Urothelium cell line (cell line): ENCODE measurements at places on chromosomes 13 and 19.

- DNase-seq, result no peak
These were observed 191.1 kb upstream of the GPR12 start for GRCh38 chr13:26951581-26952177.

DNA sequence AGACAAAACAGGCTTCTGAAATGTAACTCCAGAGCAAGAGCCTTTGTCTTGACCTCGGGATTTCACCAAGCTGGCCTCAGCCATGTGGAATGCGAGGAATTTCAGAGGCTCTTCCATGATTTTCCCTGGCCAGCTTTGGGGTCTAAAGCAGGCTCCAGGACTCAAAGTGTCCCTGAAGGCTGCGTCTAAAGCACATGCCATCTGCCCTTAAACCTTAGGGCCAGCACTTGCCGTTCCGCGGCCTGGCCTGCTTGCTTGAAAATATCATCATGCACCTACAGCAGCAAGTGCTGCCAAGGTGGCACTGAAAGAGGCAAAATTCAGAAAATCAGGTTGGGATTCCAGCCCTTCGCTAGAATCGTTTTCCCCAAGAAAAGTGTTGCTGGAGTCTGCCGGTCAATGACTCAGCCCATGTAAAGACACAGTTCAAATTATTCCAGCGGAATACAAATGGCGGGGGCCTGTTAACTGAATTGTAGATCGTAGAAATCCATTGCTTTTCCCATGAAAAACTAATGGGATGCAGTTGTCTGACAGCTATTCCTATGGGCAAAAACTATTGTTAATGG is 105.7 kb upstream of the RAP2A start:
- peak; percentile 33 for DNase-seq

DNA sequence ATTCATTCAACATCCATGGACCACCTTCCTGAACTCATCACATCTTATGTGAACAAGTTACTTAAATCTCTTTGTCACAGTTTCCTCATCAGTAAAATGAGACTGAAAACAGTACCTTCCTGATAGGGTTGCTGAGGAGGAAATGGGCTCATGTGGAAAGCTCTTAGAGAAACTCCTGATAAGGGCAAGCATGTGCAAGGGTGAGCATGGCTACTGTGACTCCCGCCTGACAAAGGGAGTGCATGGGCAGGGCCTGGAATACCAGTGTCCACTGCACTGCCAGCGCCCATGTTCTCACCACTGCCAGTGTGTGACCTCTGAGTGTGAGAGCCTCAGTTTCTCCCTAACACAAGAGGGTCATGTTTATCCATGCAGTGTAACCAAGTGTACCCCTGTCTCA is 27.3 kb upstream of the IL17D start:
- DNase-seq, result no peak

DNA sequence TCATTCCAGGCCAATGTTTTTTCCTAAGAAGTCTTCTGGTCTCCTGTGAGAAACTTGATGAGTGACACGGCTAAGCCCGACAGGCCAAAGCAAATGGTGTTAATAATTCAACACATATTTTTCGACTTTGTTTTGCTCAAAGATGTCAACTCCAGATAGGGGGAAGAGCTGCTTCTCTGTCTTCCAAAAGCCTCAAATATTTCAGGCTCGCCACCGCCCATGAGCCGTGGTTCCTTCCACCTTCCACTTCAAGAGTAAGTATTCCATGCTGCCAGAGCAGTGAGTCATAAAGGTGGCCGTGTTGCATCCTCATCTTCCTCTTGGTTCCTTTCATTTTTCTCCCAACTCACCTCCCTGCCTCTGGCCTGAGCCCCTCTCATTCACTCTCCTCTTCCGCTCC is 272.6 kb downstream of the EFNB2 start:
- peak; percentile 26 for DNase-seq

- no peak for DNase-seq
These were observed 1.2 kb downstream of the PLEKHA4 start for GRCh38 chr19:48867123-48867745.

GRCh38 chr19:29708554-29709439 is 6.3 kb downstream of the C19orf12 start:
- DNase-seq, result no peak

DNA sequence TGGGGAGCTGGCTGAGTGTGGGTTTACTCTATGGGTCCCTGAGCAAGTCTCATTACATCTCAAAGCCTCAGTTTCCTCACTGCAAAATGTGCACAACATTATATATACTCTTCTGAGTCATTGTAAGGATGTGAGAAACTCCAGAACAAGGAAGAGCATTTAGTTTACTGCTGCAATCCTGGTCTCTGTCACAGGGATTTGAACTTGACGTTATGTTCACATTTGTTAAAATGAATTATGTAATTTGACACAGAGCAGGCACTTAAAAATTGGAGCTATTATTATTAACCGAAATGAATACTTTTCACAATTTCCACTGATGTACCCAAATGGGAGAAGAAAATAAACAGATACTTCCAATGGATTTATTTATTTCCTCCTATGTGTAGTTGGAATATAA is 101.0 kb downstream of the STARD13 start:
- DNase-seq, result no peak

GRCh38 chr19:2309734-2310362 is 1.9 kb upstream of the LINGO3 start:
- peak; percentile 31 for DNase-seq

- DNase-seq, result no peak
These were observed 1635.8 kb downstream of the PCDH9 start for GRCh38 chr13:65594298-65594781.

DNA sequence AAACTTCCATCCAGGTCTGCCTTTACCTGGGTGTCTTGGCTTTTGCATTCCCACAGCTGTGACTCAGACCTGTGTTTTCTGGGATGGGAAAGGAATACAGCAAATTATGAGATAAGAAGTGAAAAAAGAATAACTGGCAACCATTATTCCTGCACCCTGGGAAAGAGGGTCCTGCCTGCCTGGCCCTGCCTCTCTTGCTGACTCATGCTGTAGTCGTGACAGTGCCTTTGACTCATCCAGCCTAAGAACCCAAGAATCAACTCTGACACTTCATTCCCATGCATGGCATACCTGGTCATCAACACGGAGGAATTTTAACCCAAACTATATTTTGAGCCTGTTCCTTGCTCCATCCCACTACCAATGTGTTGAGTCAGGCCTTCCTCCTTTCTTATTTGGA is 185.4 kb upstream of the SERP2 start:
- peak; percentile 73 for DNase-seq

GRCh38 chr13:30648522-30649012 is 30.8 kb downstream of the USPL1 start:
- no peak for DNase-seq

GRCh38 chr19:42471554-42472249 is 29.0 kb upstream of the CXCL17 start:
- DNase-seq, result no peak

DNA sequence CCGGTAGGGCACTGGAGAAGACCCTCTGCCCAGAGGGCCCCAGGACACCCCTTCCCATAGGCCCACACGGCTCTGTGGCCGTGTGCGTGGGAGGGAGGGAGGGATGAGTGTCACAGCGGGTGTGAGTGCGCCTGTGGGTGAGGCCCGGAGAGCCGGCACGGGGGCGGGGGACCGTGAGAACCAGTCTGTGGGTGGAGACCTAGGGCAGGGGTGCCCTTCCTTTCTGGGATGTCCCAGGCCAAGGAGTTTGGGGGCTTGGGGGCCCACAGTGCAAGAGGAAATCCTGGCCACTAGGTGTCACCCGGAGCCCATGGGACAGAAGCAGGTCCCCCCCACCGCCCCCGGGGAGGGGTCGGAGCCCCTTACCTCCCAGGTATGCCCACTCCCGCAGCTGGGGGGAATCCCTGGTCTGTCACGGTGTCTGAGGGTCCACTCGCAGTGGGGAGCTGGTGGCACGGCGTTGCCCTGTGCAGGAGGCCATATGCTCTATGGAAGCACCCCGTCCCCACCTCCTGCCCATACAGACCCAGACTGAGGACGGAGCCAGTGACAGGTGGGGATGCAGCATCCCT is 16.0 kb upstream of the SLC7A10 start:
- peak; percentile 32 for DNase-seq

- DNase-seq, result no peak
These were observed 118.5 kb upstream of the GPC6 start for GRCh38 chr13:93108111-93108601.

- DNase-seq, result no peak
These were observed 15.1 kb upstream of the PLPP2 start for GRCh38 chr19:306151-306900.

DNA sequence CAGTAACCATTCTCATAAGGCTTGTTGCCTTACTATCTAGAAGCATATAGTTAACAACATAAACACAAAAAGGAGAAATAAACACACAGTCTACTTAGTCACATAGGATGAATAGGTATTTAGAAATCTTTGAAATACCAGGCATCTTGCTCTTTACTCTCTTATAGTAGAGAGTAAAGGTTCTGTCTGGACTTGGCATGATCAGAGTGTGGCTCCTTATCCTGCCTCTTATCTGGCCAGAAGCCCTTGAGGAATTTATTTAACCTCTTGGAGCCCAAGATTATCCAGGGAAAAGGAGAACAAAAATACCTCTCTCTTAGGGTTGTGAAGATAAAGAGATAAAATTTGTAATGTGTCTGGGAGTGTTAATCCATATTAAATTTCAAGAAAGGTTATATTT is 100.2 kb upstream of the MBNL2 start:
- DNase-seq, result no peak

GRCh38 chr19:42246143-42246921 is 3.9 kb upstream of the GSK3A start:
- peak; percentile 55 for DNase-seq

DNA sequence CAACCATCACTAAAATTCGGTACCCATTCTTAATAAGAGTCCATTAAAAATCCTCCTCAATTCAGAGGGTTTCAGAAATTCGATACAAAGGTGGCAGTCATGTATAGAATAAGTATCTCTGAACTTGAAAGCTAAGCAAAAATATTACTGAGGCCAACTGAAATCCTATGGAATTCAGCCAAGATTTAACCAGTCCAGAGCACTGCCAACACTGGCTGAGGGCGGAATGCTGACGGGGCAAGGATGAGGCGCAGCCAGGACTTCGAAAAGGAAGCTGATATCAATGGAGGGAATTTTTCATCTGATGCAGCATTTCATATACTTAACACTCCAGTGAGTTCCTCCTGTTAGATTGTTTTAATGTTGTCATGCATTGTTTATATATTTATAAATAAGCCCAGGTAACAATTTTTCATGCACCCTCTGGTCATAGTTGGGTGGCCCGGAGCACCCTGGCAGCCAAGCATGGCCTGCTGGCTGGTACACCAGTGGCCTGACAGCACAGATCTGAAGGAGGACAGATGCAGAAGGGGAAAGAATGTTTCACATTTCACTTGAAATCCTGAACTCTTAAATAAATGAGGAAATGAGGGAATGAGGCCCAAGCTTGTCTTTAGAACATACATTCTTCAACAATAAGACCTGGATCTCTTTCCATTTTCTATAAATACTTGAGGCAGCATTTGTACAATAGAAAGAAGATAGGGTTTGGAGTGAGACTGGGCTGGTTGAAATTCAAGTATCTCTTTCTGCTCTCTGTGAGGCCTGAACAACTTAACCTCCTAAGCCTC is 41.5 kb downstream of the WDFY2 start:
- no peak for DNase-seq

DNA sequence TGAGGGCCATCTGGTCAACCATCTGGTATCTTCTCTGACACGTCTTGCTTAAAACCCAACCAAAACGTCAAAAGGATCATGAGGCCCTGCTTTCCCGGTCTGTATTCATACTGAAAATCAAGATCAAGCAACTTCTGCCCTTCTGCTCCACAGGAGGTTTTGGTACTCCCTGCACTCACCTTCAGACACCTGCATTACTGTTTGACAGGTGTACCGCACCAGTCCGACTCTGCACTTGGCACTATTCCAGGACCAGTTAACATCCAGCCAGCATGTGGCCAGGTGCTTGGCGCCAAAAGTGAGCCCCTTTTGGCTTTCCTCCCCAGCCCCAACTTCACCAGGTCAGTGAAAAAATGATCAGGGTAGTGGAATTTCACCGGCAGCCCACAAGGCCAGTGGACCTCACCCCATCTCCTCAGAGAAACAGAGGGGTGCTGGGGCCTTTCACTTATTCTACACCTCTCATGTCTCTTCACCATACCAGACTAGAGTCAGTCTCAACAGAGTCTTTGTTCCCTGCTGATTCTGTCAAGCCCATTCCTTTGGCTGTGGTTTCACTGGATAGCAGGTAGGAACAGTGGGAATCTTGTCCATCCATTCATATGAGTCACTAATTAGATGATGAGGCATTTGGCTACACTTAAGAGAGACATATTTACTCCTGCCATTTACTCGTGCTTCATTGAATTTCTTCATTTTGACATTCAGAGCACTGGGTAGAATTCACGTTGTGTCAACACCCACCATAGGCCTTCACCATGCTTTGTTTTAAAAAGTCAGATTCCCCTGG is 85.3 kb downstream of the ZNF726 start:
- DNase-seq, result no peak

- DNase-seq, result no peak
These were observed 63.0 kb downstream of the ZNF208 start for GRCh38 chr19:21947775-21948174.

DNA sequence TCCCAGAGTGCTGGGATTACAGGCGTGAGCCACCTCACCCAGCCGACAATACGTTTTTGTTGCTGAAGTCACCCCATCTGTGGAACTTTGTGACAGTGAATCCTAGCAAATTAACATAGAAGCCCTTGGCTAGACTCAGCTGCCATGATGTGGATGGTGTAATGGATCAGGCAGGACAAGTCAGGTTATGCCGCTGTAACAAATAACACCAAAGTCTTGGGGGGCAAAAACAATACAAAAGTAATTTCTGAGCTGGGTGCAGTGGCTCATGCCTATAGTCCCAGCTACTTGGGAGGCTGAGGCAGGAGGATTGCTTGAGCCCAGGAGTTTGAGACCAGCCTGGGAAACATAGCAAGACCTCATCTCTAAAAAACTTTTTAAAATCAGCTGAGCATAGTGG is 29.3 kb downstream of the PNPLA6 start:
- DNase-seq, result no peak

DNA sequence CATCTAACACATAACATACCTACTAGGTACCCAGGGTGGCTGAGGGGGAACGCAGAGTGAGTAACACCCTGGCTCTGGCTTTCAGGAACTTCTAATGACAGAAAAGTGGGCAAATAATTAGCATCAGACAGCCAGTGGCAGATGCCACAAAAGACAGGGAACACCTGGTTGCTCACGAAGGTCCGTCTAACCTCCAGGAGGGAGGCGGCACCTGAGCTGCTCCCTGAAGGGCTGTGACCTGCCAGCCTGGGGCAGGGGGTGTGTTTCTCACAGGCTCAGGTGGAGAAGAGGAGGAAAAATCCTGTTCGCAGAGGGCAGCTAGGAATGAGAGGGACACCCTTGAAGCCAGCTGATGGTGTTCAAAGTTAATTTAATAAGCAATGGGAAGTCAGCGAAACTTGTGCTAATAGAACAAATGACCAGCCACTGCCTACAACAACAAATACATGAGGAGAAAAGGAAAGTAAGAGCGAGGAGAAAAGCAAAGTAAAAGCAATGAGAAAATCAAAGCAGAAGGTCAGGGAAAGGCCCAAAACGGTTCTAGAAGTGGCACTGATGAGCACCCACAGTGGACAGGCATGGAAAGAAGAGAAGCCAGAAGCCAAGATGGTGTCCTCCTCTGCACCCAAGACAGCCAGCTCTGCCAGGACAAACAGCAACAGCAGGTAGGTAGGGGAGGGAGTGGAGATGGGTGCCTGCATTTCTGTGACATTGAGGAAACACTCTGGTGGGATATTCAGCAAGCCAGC is 87.3 kb downstream of the STK24 start:
- no peak for DNase-seq
